Mesothelial cell of epicardium (in vitro differentiated cells): ENCODE measurements at places on chromosomes 12 and 14. TPM values are rescaled to one million over a fixed set of nuclear protein-coding genes. Genes with fewer than 3 reads are reported as not detected.

GRCh38 chr14:20197459-20197858, 6.8 kb downstream of the OR11G2 start:
- no peak for DNase-seq

GRCh38 chr12:3568695-3569094, 77.7 kb downstream of the PRMT8 start:
- no peak for DNase-seq

DNA sequence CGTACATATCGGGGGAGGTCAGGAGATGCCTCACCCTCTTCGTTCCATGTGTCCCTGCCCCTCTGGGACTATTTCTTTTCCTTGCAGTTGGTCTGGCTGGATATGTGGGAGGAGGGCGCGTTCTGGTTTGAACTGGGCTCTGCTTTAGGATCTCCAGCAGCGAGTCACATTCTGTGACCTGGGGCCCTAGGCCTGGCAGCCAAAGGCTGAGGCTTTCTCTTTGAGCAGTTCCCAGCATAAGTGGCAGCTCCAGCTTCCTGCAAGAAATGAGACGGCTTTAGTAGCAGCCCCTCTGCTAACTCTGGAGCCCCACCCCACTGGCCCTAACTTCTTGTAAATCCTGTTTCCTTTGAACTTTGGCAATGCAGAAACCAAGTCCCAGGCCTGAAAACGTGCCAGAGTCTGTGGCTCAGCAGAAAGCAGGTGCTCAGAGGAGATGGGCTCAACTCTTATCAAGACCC, 274.8 kb downstream of the DPF3 start:
- no peak for DNase-seq

SIX1 gene
- 0.16 to 0.47 TPM (median 0.24 TPM) in 3 replicates for total RNA-seq

MIP gene
- not detected in 3 replicates for total RNA-seq

CLEC4D gene
- 0.13 TPM in 1 of 3 replicates, not detected in the others for total RNA-seq
